Aorta (tissue), 5 donors: ENCODE measurements at places on chromosomes 2 and 18. TPM values are rescaled to one million over a fixed set of nuclear protein-coding genes. Genes with fewer than 3 reads are reported as not detected.

DNA sequence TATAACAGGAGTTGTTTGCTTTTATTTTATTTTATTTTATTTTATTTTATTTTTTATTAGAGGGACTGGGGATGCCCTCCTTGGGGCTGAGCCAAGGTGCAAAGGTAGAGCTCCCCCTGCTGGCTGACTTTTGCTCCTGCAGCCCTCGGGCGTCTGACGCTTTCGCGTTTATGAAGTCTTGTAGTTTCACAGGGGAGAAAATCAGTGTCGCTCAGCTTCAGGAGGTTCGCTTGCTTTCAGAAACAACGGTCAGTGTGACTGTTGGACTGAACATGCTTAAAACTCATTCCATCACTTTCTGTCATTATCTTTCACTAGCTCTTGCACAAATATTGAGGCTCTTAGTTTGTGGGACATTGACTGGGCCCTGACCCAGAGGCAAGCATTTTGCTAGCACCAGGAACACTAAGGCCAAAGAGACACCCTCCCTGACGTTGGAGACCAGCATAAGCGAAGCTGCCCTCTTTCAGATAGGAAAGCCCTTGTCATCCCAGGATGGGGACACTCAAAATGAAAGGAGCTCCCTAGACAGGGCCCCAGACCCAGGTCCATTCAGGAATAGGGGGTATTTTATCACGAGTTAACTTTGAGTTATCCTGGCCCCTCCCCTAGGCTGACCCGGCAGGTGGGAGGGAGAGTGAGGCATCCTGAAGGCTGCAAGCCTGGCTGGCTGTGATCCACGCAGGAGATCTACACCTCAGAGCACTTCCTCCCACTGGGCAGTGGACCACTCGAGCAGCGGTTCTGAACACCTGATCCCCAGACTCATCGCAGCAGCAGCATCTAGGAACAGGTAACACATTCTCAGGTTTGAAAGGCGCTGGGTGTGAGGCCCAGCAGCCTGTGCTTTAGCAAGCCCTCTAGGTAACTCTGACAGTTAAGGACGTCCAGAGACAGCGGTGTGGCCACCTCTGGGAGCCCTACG is 34.4 kb downstream of the LGALSL start:
- no peaks in the 10 kb centered on the region for H3K4me1 ChIP-seq
- no peaks in the 10 kb centered on the region for H3K27me3 ChIP-seq
- H3K4me3 ChIP-seq: no peak overlapping the region
- H3K36me3 ChIP-seq: no peaks in the 10 kb centered on the region
- peak; percentile 90 for DNase-seq
- H3K27ac ChIP-seq: no peak overlapping the region

DNA sequence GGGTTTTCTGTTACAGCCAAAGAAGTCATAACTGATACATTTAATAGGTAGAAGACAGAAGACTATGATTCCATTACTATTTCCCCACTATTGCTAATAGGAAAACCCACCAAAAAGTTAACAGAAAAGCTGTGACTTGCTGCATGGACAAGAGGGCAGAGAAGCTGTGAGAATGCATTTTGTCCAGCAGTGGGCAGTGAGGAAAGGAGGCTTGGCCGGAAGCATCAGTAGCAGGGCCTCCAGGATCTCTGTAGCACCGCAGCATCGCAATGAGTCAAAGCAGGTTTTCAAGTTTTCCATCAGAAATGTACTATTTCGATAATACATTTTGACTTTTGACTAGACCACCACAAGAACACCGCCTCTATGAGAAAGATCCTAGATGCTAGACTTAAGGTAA is 24.9 kb downstream of the MYO5B start:
- no peaks in the 10 kb centered on the region for H3K4me1 ChIP-seq
- no peak for DNase-seq
- H3K36me3 ChIP-seq: no peaks in the 10 kb centered on the region

GRCh38 chr2:199603721-199604291 is 146.1 kb upstream of the SATB2 start:
- DNase-seq: no peak
- no peaks in the 10 kb centered on the region for H3K4me1 ChIP-seq
- no peak overlapping the region for H3K27ac ChIP-seq
- H3K36me3 ChIP-seq: no peaks in the 10 kb centered on the region
- H3K27me3 ChIP-seq: no peaks in the 10 kb centered on the region

- no peak overlapping the region for H3K4me3 ChIP-seq
- H3K27ac ChIP-seq: peak overlapping the region; percentile 85
- DNase-seq: peak; percentile 6
- no peaks in the 10 kb centered on the region for H3K36me3 ChIP-seq
Measured at GRCh38 chr2:20596193-20596972, 54.5 kb downstream of the HS1BP3 start.

GRCh38 chr2:240216167-240216566 is 75.7 kb upstream of the OTOS start:
- no peaks in the 10 kb centered on the region for H3K4me1 ChIP-seq
- H3K27ac ChIP-seq: no peak overlapping the region
- peak; percentile 39 for DNase-seq
- H3K36me3 ChIP-seq: no peaks in the 10 kb centered on the region
- no peak overlapping the region for H3K4me3 ChIP-seq

GRCh38 chr2:41169744-41170143 is 717.9 kb upstream of the SLC8A1 start:
- no peaks in the 10 kb centered on the region for H3K27me3 ChIP-seq
- no peak overlapping the region for H3K4me3 ChIP-seq
- H3K27ac ChIP-seq: no peak overlapping the region
- H3K4me1 ChIP-seq: no peaks in the 10 kb centered on the region

GRCh38 chr2:112153179-112153490 is 14.9 kb downstream of the FBLN7 start:
- no peaks in the 10 kb centered on the region for H3K36me3 ChIP-seq
- H3K27me3 ChIP-seq: no peaks in the 10 kb centered on the region
- no peaks in the 10 kb centered on the region for H3K4me1 ChIP-seq
- no peak overlapping the region for H3K27ac ChIP-seq
- no peak for DNase-seq

DNA sequence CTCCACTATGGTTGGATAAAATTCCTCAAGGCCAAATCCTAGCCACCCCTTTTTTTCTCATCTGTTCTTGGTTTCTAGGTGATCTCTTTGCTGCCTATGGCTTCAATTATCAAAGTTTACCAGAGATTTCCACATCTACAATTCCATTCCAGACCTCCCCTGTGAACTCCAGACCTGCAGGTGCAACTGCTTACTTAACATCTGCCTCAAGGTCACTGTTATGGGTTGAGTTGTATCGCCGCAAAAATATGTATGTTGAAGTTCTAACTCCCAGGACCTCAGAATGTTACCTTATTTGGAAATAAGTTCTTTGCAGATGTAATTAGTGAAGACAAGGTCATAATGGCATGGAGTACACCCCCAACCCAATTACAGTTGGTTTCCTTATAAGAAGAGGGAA is 60.4 kb upstream of the SOS1 start:
- H3K27me3 ChIP-seq: no peaks in the 10 kb centered on the region
- H3K4me1 ChIP-seq: no peaks in the 10 kb centered on the region
- no peaks in the 10 kb centered on the region for H3K36me3 ChIP-seq

DNA sequence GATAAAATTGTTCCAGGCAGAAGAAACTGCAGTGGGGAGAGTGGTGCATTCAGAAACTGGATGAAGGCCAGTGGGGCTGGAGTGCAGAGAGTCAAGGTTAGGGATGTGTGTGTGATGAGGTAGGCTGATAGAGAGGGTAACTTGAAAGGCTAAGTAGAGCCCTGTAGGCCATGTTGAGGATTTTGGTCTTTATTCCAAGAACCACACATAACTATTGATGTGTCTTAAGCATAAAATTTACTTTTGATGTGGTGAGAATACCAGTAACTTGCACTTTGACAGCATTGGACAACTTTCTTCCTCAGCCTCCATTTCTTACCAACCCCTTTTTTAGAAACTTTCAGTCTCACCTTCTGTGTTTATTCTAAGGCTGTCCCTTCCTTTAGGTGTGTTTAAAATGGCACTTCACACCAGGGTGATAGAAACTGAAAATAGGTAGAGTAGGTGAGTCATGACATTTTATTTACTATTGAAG is 22.6 kb downstream of the MTX2 start:
- H3K4me1 ChIP-seq: no peaks in the 10 kb centered on the region
- no peak for DNase-seq
- H3K36me3 ChIP-seq: no peaks in the 10 kb centered on the region
- no peak overlapping the region for H3K27ac ChIP-seq
- no peak overlapping the region for H3K4me3 ChIP-seq

- no peak overlapping the region for H3K27ac ChIP-seq
- DNase-seq: no peak
- H3K27me3 ChIP-seq: no peaks in the 10 kb centered on the region
Measured at GRCh38 chr18:4242431-4243161, 212.5 kb downstream of the DLGAP1 start.

DNA sequence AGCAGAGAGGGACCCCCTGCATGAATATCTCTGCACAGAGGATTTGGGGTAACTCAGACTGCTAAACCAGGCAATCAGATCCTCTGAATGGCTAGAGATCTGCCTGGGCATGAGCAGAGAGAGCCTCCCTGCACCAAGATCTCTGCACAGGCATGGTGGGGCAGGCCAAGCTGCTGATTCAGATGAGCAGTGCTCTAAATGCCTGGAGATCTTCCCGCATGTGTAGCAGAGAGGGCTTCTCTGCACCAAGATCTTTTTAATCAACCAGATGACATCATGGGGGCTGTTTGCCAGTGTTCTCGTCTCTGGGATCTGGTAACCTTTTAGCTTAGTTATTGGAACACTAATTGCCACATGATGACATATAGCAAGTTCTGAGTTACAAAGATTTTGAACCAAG is 301.3 kb upstream of the GALNT5 start:
- H3K36me3 ChIP-seq: no peaks in the 10 kb centered on the region
- no peak for DNase-seq
- H3K4me1 ChIP-seq: no peaks in the 10 kb centered on the region
- H3K4me3 ChIP-seq: no peak overlapping the region

DNA sequence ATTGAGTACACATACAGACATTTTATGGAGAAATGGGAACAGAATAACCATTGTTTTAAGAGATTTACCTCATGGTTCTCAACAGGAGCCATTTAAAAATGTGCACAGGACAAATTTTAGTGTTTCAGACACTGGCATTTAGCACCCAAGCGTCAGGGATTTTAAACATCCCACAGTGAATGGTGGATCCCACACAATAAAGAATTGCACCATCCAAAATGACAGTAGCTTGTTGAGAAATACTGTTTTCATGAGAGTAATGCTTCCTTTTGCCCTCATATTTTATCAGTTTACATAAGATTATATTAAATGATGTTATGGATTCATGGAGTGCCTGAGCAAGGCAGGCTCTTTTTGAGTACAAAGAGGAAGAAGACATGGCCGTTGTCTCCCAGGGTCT is 54.0 kb downstream of the MFSD6 start:
- H3K36me3 ChIP-seq: no peaks in the 10 kb centered on the region
- H3K27ac ChIP-seq: no peak overlapping the region
- H3K4me3 ChIP-seq: no peak overlapping the region
- H3K4me1 ChIP-seq: peaks cover 1% of the 10 kb centered on the region
- no peaks in the 10 kb centered on the region for H3K27me3 ChIP-seq
- DNase-seq: no peak

GRCh38 chr18:7844418-7844817 is 277.3 kb downstream of the PTPRM start:
- no peaks in the 10 kb centered on the region for H3K36me3 ChIP-seq
- H3K27ac ChIP-seq: no peak overlapping the region
- H3K4me1 ChIP-seq: no peaks in the 10 kb centered on the region
- no peaks in the 10 kb centered on the region for H3K27me3 ChIP-seq
- DNase-seq: no peak
- no peak overlapping the region for H3K4me3 ChIP-seq

GRCh38 chr18:7417727-7418126 is 149.4 kb upstream of the PTPRM start:
- no peak overlapping the region for H3K27ac ChIP-seq
- no peak for DNase-seq
- H3K4me3 ChIP-seq: no peak overlapping the region

DNA sequence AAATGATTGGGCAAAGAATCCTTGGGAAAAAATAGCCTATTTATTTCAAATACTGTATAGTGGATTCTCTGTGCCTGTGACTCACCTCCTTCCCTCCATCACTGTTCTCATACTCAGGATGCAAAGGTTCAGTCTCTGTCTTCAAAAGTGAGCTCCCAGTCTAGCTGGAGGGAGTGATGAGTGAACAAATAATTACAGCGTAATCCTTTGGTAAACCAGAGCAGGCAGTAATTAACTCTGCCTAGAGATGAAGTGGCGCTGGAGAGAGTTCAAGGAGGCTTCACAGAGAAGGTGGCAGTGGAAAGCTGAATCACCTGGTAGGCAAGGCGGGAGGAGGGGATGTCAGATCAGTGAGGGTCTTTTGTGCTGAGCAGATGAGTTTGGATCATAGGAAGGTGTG is 6.5 kb downstream of the DGUOK start:
- DNase-seq: no peak
- H3K27me3 ChIP-seq: no peaks in the 10 kb centered on the region
- H3K4me3 ChIP-seq: no peak overlapping the region
- H3K36me3 ChIP-seq: no peaks in the 10 kb centered on the region
- no peak overlapping the region for H3K27ac ChIP-seq
- H3K4me1 ChIP-seq: peaks cover 5% of the 10 kb centered on the region

- no peaks in the 10 kb centered on the region for H3K36me3 ChIP-seq
- H3K4me3 ChIP-seq: peak overlapping the region; percentile 70
- no peaks in the 10 kb centered on the region for H3K4me1 ChIP-seq
- no peak for DNase-seq
- no peak overlapping the region for H3K27ac ChIP-seq
- no peaks in the 10 kb centered on the region for H3K27me3 ChIP-seq
Measured at GRCh38 chr2:118310681-118311429, 222.6 kb downstream of the INSIG2 start.

GRCh38 chr2:127408004-127408806 is 10.0 kb upstream of the PROC start:
- no peaks in the 10 kb centered on the region for H3K36me3 ChIP-seq
- H3K27ac ChIP-seq: peak overlapping the region; percentile 89
- no peaks in the 10 kb centered on the region for H3K4me1 ChIP-seq
- no peak overlapping the region for H3K4me3 ChIP-seq

- H3K36me3 ChIP-seq: peaks cover 4% of the 10 kb centered on the region
- no peaks in the 10 kb centered on the region for H3K27me3 ChIP-seq
- no peak for DNase-seq
- no peak overlapping the region for H3K4me3 ChIP-seq
- H3K27ac ChIP-seq: no peak overlapping the region
- no peaks in the 10 kb centered on the region for H3K4me1 ChIP-seq
Measured at GRCh38 chr18:9736286-9736835, 28.3 kb downstream of the RAB31 start.

CELF4 gene
- polyA plus RNA-seq: 0.51 TPM

LBX2 gene
- polyA plus RNA-seq: 1.7 TPM

ZAP70 gene
- polyA plus RNA-seq: 2.8 TPM

SATB2 gene
- 1.9 TPM for polyA plus RNA-seq

WIPF1 gene
- polyA plus RNA-seq: 40.9 TPM

SULT1C4 gene
- 2.7 TPM for polyA plus RNA-seq

SGPP2 gene
- 1.6 TPM for polyA plus RNA-seq

GNAL gene
- polyA plus RNA-seq: 2.7 TPM

AMMECR1L gene
- 8.2 TPM for polyA plus RNA-seq

ADD2 gene
- not detected for polyA plus RNA-seq

FSHR gene
- polyA plus RNA-seq: not detected
